ENCODE measurements at places on chromosomes 1 and 21.

DNA sequence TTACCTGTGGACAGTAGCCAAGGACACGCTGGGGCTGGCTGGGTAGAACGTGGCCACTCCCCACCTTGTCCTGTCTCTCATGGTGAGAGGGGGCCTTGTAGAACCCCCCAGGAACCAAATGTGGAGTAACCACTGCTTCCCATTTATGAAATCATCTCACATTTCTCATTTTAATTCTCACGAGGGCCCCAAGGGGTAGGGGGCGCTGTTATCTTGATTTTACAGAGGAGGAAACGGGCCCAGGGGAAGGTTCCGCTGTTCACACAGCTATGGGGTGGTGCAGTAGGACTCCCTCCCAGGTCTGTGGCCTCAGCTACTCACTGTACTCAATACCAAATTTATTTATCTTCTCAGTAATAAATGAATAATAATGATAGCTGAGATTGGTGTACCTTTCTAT lies 5.5 kb downstream of the SMPDL3B start:
- DNase-seq: no peak

- DNase-seq: no peak
Measured at GRCh38 chr1:150869683-150870082, 6.7 kb downstream of the ARNT start.

- DNase-seq: no peak
Measured at GRCh38 chr1:54121482-54122134, 31.2 kb downstream of the CDCP2 start.

- DNase-seq: no peak
Measured at GRCh38 chr1:36467700-36468455, 3.7 kb upstream of the MRPS15 start.

Data from brain pericyte (primary cell).